Transverse colon (tissue), 4 donors: ENCODE measurements at places on chromosomes 5 and 9. TPM values are rescaled to one million over a fixed set of nuclear protein-coding genes. Genes with fewer than 3 reads are reported as not detected.
A peak's percentile ranks its signal among the peaks of the same experiment; 100 is the strongest.

SPATA31A3 gene
- not detected for total RNA-seq

HTR4 gene
- total RNA-seq, result 21.3 TPM

- no peak for DNase-seq
Measured at GRCh38 chr9:88056876-88057275, 81.4 kb downstream of the SPATA31C2 start.

GRCh38 chr5:149932445-149933350, 11.9 kb downstream of the PDE6A start:
- DNase-seq, result no peak

TRIM32 gene
- total RNA-seq, result 12.2 TPM

GRCh38 chr9:8800196-8800595, 1000.6 kb upstream of the DMAC1 start:
- no peak for DNase-seq

KCNT1 gene
- total RNA-seq, result not detected

- DNase-seq, result no peak
Measured at GRCh38 chr9:27749838-27750237, 176.6 kb upstream of the C9orf72 start.

SLC6A3 gene
- not detected for total RNA-seq

OCLN gene
- total RNA-seq, result 96.9 TPM

DNA sequence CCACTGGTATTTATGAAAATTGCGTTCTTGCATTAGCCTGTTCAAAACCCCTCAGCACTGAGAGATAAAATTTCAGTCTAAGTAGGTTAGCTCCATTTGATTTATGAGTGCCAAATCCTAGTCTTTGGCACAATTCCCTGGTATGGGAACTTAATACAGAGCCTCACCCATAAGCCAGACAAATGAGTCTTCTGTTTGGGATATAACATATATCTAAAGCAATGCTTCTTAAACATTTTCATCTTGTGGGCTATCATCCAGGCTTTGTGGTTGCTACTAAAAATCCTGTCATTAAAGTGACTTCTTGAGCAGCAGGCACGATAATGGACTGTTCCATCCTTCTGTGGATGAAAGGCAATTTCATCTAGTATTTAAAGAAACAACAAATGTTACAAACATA, 419.5 kb upstream of the ACTBL2 start:
- no peak for DNase-seq

NMRK1 gene
- 9.0 TPM for total RNA-seq

- DNase-seq, result no peak
Measured at GRCh38 chr9:7185612-7186011, 427.8 kb downstream of the KDM4C start.

DNA sequence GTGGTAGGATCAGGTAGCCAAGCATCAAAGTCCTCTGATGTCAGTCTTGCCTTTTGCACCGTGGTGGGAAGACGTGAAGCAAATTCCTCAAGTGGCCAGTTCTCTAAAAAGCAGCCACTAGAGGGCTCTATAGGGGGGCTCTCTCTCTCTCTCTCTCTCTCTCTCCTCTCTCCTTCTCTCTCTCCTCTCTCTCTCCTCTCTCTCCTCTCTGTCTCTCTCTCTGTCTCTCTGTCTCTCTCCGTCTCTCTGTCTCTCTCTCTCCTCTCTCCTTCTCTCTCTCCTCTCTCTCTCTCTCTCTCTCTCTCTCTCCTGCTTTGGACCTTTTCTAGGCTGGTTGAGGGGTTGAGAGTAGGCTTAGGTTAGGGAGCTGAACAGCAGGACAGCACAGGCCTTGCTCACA, 13.9 kb upstream of the OSMR start:
- DNase-seq, result no peak

GRCh38 chr5:153629027-153629895, 138.8 kb downstream of the GRIA1 start:
- DNase-seq, result no peak

GABRG2 gene
- total RNA-seq, result not detected

DNA sequence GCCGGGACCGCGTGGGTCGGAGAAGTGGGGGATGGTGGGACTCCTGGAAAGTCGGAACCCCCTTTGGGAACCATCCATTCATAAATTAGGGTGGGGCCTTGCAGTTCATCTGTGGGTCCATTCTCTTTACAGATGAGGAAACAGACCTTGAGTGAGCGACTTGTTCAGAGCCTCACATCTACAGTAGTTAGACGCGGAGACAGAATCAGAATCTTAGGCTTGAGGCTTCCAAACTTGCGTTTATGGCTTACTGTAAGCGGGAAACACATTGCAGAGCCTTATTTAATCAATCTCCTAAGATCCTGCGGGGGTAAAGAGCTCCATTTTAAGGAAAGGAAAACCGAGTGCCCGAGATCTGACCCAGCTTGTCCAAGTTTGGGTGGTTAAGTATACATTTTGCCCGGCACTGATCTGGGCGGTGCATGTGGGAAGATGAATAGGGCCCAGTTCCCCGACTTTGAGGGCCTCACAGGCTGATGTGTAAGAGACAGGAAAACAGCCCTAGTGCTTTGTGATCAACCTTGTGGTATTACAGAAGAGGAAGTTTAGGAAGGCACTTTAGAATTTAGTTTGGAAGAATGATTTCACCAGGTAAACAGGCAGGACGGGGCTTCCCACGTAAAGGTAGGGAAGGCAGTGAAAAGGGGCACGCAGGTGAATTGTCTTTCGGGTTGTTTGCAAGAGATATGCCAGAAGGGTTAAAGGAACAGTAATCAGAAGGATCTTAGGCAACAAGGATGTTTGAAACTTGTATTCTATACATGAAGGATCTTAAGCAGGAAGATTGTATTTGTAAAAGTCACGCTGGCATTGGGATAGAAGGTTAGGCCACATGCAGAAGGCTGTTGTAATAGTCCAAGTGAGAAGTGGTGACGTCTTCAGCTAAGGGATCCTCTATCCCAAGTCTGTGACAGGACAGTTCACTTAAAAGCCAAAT, 744 bp downstream of the TARS1 start:
- peak; percentile 24 for DNase-seq

DNA sequence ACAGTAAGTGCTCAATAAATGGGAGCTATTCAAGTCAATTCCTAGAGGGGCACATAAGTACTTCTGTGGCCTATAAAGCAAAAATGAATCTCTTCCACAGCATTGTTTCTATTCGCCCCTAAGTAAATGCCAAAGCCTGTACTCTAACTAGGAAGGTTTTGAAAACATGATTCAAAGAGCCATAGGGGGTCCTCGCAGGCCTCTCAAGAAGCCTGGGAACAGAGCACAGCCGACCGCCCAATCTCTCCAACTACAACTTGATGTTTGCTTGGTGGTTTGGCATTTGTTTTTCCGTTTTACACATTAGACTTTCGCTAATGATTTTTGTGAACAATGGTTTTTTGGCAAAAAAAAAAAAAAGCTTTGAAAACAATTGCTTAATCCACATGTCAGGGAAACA, 19.4 kb downstream of the EFNA5 start:
- no peak for DNase-seq

DNA sequence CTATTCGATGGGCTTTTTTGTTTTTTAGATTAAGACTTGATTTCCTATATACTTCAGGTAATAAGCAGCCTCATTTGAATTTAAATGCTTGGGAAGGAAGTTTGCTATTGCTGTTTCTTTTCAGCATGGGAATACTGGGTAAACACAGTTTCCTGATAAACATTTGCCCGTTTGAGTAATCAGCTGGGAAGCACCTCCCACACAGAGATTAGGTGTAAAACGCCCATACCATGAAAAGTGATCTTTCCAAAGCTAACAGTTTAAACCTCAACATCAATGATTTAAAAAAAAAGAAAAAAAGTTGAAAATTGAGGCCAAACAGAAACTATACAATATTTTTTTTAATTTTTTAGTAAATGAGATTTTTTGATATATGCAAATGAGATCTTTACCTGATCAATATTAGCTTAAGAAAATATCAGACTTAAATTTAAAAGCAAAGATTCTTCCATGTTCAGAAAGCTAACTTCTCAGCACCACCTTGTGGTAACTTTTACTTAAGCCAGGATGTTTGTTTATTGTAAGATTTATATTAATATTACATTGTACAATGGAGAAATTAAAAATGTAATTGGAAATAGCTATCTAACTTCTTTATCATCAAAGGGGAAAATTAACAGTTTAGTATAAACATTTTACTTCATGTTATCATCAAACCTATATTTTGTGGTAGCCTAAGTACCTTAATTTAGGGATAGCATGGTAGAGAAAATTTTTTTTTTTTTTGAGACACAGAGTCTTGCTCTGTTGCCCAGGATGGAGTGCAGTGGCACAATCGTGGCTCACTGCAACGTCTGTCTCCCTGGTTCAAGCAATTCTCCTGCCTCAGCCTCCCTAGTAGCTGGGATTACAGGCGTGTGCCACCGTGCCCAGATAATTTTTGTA, 39.8 kb downstream of the F2RL2 start:
- DNase-seq, result no peak

- no peak for DNase-seq
Measured at GRCh38 chr9:98569491-98569890, 139.2 kb downstream of the GABBR2 start.

DNA sequence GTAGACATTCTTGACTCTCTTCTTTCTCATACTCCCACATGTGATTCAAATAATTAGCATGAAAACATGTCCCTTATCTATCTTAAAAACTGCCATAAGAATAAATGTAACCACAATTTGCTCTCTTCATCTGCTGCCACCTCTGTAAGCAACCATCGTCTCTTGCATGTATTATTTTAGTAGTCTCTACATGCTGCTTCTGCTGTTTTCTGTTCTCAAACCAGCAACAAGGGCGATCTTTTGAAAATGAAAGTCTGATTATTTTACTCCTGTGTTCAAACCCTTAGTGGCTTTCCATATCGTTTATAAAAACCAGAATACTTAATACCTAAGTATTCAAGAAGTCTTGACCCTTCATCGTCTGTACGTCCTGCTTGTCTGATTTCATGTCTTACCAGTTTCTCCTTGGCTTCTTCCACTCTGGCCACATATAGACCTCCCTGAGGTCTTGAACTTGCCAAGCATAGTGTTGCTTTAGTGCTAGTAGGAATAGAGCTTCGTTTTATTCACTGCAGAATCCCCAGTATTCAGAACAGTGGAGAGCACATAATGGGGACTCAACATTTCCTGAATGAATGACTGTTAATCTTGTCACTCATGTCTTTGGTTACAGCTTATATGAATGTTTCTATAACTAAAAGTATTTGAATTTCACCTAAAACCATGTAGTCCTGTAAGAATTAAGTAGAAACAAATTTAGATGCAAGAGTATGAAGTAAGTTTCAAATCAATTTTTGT, 10.6 kb downstream of the CDC42SE2 start:
- no peak for DNase-seq

TAF11L8 gene
- not detected for total RNA-seq

GRCh38 chr5:93716453-93716852, 24.9 kb downstream of the POU5F2 start:
- no peak for DNase-seq
